Stimulated activated CD8-positive, alpha-beta memory T cell treated with anti-CD3 and anti-CD28 coated beads, Interleukin-4, amount 100 ng/mL, for 4 hours (primary cell): ENCODE measurements at places on chromosomes 2 and 18.

- DNase-seq: no peak
These were observed 23.7 kb downstream of the LBH start for GRCh38 chr2:30255026-30255425.

GRCh38 chr2:213640738-213641425 lies 356.6 kb downstream of the SPAG16 start:
- DNase-seq: no peak

- DNase-seq: no peak
These were observed 10.6 kb upstream of the CIB4 start for GRCh38 chr2:26651799-26652198.

DNA sequence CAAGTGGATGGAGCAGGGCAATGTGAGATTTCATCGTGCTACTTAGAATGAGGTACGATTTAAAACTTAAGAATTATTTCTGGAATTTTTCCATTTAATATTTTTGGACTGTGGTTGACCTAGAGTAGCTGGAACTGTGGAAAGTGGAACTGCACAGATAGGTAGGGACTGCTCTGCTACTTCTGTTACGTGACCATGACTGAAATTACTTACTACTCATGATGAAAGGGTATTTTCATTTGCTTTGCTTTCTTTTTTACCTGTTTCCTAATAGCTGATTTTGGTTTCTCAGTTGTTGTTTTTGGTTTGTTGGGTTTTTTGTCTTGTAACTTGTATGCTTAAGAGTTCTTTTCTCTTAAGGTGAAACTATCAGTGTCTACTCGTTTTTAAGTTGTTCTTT lies 11.4 kb downstream of the UBE2E3 start:
- DNase-seq: no peak

DNA sequence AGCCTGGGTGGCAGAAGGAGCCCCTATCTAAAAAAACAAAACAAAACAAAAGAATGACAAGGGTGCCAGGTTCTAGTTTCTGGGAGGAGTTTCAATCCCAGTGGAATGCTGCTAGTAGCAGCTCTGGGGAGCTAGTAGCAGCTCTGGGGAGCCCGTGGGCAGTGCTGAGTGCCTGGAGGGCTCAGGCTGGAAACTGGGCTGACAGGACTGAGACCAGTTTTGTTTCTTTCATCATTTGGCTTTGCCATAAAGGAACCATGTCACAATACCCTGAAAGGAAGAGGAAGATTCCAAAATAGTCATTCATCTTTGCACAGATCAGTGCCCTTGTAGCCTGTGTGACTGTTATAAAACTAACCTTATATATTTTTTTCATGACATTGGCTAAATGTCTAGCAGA lies 10.6 kb downstream of the MFSD6 start:
- DNase-seq: no peak
